ENCODE measurements at places on chromosomes 6 and 20.

GRCh38 chr6:46719099-46719498, 16.1 kb downstream of the PLA2G7 start:
- no peak for DNase-seq

- DNase-seq = no peak
These were observed 968.9 kb upstream of the EYS start for GRCh38 chr6:66675906-66676305.

DNA sequence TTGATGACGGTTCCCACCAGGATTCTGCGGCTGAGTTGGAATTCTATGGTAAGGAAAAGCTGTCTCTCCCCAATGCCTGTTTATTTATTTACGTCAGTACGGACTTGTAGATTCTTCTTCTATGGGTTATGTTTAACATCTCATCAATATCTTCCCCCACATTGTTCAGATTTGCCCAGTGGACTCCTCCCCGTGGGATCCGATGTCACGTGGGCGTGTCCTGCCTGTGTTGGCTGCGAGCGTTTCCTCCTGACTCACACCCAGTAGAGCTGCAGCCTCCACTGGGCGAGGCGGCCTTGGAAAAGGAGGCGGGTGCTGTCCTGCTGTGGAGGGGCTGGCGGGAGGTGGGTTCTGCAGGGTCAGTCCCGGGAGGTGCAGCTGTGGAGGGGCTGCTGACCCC, 46.8 kb upstream of the SLCO4A1 start:
- DNase-seq = no peak

DNA sequence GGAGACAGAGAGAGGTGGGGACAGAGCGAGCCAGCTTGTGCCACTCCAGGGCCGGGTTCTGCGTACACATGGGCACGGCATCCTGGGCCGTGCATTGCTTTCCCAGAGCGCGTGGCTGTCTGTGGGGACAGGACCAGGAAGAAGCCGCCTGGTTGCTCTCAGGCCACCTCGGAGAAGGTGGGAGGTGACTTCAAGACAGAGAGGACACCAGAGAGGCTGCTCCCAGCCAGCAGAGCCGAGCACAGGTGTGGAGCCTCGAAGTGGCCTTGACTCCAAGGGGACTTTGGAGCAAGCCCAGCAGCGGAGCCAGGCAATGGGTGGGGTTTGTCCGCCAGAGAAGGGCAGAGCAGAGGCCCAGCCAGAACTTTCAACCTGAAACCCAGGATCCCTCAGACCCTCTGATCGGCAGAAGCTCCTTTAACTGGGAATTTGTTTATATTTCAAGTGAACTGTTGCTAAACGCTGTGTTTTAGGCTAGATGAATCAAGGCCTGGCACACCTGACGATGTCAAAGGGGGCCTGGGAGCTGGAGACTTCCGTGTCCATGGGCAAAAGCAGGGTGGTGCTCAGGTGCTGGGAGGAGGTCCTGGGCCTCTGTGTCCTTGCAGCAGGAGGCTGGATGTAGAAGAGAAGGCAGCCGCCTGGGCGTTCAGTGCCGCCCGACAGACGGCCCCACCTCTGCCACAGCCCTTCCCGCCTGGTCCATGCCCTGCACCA, 262.1 kb downstream of the DLL1 start:
- DNase-seq = no peak

DNA sequence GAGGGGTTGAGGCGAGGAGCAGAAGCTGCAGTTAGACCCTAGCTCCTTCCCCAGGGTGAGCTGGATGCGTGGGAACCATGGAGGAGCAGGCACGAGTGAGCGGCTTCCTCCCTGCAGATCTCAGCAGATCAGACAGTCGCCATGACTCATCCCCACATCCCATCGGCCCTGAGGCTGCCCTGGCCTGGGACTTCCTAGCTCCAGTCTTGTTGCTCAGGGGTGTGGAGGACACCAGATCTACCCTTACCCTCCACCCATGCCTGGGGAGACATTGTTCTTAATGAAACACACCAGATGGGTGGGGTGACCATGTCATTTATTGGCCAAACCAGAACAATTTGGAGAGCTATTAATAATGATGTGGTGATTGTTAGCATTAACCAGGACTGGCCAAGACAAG, 36.3 kb upstream of the TGM2 start:
- no peak for DNase-seq

DNA sequence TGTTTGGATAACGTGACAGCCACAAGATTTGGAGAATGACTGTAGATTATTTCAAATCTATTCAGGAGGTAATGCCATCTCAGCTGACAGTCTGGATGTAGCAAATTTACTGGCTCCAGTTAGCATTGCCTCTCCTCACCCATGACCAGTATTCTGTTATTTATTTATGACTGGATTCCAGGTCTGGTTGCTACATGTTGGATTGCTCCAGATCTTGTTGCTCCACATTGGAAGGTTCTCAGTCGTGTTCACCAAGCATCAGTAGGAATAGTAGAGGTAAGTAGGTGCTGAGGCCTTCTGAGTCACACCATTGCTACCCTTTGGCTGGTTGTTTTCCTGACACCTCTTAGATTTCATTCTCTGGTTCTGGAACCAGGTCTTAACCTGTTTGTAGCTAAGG, 69.5 kb upstream of the ELOVL5 start:
- no peak for DNase-seq

GRCh38 chr6:82785206-82785605, 280.4 kb downstream of the UBE3D start:
- DNase-seq = no peak

DNA sequence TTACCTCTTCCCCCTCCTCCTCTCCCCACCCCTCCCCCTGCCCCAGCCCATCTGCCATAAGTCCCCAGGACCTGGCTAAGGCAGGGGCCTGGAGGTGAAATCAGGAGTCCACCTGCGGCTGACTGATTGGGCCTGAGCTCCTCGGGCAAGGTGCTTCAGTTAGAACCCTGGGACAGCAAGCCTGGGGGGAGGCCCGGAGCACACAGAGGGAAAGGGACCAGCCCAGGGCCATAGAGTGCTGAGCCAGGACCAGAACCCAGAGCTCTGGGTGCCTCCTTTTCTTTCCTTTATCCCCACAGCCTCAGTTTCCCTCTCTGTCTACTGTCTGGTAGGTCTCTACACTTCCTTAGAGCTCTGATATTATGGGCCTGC, 35.7 kb upstream of the VEGFA start:
- no peak for DNase-seq

DNA sequence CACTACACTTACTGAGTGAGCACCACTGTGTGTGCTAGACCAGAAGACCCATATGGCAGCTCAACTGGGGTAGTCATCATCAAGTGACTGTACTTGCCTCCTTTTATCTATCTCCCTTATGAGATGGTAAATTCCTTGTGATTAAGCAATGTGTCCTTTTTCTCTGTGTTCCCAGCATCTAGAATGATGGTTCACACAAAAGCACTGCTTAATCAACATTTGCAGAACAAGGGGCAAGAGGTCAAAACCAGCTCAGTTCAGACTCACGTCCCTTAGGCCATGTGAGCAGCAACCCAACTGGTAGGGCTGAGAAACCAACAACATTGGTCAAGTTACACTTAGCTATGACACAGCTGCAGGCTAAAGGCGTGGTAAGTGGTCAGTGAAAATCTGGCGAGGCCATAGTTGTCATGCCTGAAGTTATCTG, 10.0 kb downstream of the TRAM2 start:
- no peak for DNase-seq

DNA sequence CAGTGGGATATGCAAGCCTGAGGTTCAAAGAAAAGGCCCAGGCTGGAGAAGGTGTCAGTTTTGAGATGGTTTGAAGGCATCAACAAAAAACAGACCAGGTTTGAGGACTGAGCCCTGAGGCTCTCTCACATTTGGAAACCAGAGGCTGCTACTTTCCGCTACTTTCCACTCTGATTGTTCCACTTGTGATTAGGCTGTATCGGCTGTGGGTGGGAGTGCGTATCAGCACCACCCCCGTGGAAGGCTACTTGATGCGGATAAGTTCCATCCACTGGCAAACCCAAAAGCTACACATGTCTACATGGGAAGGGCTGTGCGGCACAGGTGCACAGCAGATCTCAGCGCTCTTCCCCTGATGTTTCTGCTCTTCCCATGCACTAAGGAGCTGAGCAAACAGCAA, 198.7 kb downstream of the GMPR start:
- no peak for DNase-seq

- no peak for DNase-seq
These were observed 48.5 kb upstream of the PDYN start for GRCh38 chr20:2042400-2042799.

GRCh38 chr20:24149881-24150307, 161.3 kb upstream of the GGTLC1 start:
- DNase-seq = peak; percentile 14

- DNase-seq = no peak
These were observed 256.3 kb upstream of the TAB2 start for GRCh38 chr6:149060985-149061760.

DNA sequence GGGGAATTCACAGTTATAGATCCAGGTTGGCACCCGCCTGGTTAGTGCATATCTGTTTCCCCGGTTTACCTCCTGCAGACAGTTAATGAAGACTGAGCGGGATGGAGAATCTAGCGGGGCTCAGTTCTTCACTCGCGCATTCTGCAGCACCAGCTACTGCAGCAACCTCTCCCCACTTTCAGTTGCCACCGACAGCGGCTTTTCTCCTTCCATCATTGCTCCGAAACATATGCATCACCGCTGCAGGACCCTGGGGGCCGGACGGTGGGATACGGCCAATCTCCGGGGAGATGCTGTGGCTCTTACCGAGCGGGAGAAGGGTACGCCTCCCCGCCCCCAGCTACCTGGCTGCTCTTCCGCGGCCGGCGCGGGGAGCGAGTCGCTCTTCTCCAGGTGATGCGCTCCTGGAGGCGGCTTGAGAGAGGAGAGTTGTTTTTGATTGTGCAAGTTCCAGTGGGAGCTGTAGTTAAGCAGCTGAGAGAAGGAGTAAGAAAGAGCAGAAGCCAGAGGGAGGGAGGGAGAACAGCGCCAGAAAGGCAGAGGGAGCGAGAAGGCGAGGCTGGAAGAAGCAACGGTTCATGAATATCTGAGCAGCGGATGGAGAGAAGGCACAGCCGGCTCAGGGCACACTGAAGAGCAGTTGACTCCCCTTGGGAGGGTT, at the start of gene SGK1:
SGK1 (minus strand) TSS at position 642 of the 661 bp plus-strand sequence. CDS start 652 bp downstream, outside the sequence.
- DNase-seq = peak; percentile 30

DNA sequence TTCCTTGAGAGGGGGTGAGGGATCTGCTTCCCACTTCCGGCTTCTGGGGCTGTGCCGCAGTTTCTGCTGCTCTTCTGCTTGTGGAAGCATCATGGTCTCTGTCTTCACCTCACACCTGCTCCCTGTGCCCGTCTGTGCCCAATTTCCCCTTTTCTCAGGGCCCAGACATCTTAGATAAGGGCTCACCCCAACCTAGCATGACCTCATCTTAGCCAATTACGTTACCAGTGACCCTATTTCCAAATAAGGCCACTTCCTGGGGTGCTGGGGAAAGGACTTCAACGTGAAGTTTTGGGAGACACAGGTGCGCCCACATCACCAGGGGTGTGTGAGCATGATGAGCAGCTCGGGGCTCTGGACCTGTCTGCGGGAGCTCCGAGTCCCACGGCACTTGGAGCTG, 20.7 kb upstream of the RBBP8NL start:
- no peak for DNase-seq

GRCh38 chr6:10331334-10331968, 83.4 kb downstream of the TFAP2A start:
- no peak for DNase-seq

DNA sequence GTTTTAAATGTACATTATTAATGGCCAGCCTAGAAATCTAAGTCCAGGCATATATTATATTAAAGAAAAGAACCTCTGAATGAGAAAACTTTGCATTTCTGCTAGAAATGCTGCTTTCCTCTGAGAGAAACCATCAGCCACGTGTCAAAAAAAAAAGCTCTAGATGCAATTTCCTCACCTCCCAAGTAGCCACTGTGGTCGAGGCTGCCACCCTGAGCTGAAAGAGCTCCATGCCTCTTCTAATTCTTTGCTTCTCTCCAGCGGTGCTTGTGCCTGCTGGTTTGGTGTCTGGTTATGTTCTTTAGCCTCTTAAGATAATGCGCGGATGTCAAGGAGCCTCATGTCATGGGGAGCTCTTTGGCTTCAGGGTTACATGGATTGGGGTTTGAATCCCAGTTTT, 316.0 kb downstream of the TFAP2C start:
- DNase-seq = no peak

DNA sequence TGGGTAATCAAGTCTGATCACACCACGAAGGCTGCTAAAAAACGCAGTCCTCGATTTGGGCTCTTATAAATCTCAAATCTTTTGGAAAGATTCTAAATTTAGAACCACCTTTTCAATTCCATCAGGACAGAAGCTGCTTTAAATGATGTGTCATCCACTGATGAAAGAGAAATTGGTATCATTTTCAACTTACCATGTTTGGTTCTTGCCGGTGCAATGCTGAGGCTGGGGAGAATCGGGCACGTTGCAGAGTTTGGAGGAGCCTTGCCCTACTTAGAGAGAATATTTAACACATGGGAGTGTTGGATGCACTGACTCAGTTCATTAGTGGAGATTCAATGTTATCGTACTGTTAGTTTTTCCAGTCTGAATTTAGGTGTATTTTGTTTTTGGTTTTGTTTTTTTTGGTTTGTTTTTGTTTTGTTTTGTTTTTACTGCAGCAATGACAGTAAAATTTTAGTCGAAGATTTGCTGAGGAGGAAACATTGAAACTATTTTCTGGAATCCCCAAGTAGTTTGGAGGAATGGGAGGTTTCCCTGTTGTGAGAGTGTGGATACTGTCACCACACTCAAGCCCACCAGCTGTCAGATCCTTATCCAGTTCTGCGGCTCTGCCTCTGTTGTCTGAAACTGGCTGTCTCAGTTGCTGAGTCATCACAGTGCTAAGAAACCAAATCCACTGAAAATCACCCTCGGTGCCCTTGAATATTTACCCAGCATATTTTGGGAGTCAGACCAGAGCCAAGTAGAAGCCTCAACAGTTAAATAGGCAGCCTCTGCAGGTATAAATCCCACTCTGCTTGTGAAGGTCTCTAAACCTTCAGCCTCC, 497.0 kb downstream of the BTBD3 start:
- no peak for DNase-seq

- no peak for DNase-seq
These were observed 21.2 kb downstream of the NHLRC1 start for GRCh38 chr6:18101271-18101670.

GRCh38 chr6:35041086-35041861, 99.9 kb downstream of the TCP11 start:
- DNase-seq = no peak

DNA sequence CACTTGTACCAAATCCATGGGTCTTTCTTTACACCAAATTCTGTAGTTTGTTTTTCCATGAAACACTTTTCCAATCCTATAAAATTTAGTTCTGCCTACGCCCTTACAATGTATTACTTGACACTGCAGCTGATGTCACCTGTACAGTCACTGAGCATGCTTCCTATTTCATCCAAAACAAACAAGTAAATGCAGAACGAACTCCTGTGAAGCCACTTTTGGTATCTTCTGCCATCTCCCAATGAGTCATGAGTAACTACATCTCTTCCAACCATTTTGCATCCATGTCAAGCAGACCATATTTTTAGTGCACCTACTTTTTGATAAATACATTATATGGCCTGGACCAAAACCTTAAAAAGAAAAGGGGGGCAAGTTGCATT, 42.4 kb downstream of the HDDC2 start:
- no peak for DNase-seq

- no peak for DNase-seq
These were observed 40.8 kb upstream of the FOXP4 start for GRCh38 chr6:41505122-41506049.
